ENCODE measurements at places on chromosomes 1 and 21.
A peak's percentile ranks its signal among the peaks of the same experiment; 100 is the strongest.

GRCh38 chr1:41242342-41243078, 404 bp upstream of the SCMH1 start:
- DNase-seq: peak; percentile 19

GRCh38 chr21:44354001-44354405, 582 bp downstream of the TRPM2 start:
- no peak for DNase-seq

- DNase-seq: no peak
These were observed 75.1 kb upstream of the NEGR1 start for GRCh38 chr1:72357411-72357810.

GRCh38 chr1:96792220-96792619, 70.6 kb downstream of the PTBP2 start:
- DNase-seq: no peak

DNA sequence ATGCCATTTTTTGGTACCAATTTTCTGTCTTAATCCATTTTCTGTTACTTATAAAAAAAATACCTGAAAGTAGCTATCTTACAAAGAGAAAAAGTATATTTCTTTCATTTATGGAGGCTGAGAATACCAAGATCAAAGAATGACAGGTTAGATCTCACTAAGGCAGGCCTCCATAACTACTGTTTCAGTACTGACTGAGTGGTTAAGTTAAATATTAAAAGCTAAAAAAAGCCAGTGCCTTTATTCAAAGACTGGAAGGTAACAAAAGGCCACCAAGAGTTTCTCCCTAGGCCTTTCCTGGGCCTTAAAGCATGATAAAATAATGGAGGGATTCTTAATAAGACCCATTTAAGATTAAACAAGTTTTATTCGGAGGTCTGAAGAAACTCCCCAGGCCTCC, 687.7 kb upstream of the ADGRL4 start:
- DNase-seq: no peak

DNA sequence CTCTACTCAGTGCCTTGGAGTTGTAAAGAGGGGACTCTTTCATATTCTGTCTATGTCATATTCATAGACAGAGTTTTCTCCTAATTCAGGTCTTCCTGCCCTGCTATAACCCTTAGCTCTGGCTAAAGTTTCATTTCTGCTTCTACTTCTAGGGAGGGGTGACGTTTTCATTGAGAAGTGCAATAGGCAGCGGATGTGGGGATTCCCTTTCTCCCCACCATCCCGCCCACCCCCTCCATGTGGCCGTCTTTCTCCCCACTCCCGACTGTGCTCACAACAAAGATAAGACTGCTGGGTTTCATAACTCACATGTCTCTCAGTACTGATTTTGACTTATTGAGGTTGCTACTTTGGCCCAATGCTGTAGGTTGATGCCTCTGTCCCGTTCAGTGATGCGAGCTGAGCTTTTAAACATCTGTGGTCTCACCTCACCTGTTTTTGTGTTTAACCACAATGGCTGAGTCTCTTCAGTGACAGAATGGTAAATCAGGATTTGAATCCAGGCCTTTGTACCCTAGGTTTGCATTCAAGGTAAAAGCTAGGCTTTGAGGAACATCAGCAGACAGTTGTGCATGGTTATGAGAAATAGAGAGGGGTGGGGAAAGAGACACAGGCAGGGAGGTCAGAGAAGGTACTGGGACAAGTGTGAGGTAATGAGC, 7.8 kb upstream of the KIF14 start:
- peak; percentile 42 for DNase-seq

GRCh38 chr1:162383091-162383490, 1.6 kb downstream of the C1orf226 start:
- DNase-seq: no peak

DNA sequence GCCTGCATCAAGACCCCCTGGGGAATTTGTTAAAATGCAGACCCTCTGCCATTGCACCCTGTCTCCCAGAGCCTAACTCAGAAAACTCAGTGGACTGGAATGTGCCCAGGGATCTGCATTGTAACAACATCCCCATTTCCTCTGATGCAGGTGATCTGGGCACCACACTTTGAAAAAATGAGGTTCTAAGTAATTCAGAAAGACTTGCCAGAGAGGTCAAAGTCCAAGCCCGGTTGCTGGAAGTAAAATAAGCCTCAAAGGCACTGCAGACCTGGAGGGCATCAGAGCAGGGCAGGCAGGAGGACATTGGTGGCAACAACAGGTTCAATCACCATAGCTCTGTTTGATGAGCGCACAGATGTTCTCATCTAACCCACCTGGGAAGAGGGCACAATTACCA, 90.7 kb downstream of the SYT2 start:
- DNase-seq: no peak

DNA sequence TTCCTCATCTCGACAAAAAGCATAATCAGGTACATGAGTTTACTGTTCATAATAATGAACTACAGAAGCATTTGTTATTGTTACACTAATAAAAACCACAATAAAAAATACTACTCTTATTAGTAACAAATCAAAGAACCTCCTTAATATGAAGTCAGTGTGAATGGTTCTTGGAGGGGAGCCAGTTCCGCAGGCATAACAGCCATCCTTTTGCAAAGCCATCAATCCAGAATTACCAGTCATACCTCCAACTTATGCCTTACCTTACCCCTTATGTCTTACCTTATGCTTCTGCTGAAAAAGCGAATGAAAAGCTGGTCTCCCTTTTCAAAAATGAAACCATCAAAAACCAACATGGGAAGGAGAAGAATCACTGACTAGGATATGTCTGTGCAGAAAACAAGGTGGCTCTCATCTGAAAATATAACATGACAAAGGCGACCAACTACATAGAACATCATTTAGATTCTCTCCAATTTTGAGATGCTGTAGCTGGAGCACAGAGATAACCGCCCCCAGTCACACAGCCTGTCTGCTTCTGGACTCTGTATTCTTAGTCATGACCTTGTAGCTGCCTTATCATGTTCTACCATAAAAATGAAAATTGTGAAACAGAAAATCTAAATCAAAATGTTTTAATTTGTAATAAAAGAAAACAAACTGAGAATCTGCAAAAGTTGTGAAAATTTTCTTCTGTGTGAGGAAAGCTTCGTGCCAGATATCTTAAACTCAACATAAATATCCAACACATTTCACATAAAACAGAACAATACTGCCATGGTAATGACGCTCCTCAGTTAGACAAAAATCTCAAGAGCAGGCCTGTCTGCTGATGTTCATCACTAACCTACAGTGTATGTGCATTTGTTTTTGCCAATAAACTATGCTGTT, 438.2 kb downstream of the SMYD3 start:
- DNase-seq: no peak

DNA sequence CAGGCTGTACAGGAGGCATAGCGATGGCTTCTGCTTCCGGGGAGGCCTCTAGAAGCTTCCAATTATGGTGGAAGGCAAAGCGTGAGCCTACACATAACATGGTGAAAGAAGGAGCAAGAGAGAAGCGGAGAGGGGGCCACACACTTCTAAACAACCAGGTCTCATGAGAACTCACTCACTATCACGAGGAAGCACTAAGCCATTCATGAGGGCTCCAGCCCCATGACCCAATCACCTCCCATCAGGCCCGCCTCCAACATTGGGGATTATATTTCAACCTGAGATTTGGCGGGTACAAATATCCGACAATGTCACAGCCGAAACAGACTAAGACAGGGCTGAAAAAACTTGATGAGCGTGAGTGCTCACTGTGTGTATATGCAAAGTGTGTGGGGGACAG, 89.3 kb upstream of the CNIH3 start:
- no peak for DNase-seq

GRCh38 chr21:37700641-37701202, 215.5 kb downstream of the KCNJ6 start:
- no peak for DNase-seq

GRCh38 chr21:46205766-46206162, 21.5 kb upstream of the SPATC1L start:
- no peak for DNase-seq

DNA sequence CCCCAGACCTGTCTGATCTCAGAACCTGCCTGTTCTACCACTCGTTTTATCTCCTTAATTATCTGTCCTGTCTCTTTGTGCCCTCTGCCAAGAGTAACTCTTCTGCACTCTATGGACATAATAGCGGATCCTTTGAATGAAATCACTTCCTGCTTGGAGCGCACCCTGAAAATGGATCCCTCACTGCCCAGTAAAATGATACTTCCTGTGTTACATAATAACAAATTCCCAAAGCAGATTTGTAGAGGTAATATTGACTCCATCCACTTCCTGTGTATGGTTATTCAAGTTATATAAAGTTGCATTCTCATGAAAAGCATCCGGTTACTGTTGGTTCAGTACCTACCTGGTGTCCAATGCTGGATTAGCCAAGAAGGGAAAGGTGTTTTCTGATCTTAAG, 246.0 kb downstream of the TRABD2B start:
- DNase-seq: no peak

DNA sequence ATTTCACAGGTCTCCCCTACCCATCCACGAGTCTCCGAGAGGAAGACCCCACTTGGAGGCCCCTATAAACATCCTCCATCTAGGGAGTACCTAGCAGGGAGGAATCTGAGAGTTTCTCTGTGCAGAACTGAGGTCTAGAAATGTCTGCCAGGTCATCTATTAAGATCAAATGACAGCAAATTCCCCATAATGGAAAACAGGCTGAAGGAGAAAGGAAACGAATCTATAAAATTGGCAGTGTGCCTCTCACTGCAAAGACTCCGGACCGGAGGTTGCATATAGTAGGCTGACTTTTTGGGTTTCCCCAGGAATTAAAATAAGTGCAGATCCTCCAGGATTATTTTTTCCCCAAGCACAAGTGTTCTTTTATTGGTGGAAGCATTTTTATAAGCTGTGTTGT, 57.7 kb downstream of the NMNAT2 start:
- DNase-seq: no peak

- no peak for DNase-seq
These were observed 13.9 kb downstream of the CHIT1 start for GRCh38 chr1:203215573-203215972.

- no peak for DNase-seq
These were observed 358.9 kb upstream of the SGIP1 start for GRCh38 chr1:66175098-66175497.

- DNase-seq: peak; percentile 38
These were observed 14.8 kb upstream of the PIGM start for GRCh38 chr1:160046494-160047110.

- no peak for DNase-seq
These were observed 16.5 kb downstream of the CACNA1E start for GRCh38 chr1:181499825-181500224.

DNA sequence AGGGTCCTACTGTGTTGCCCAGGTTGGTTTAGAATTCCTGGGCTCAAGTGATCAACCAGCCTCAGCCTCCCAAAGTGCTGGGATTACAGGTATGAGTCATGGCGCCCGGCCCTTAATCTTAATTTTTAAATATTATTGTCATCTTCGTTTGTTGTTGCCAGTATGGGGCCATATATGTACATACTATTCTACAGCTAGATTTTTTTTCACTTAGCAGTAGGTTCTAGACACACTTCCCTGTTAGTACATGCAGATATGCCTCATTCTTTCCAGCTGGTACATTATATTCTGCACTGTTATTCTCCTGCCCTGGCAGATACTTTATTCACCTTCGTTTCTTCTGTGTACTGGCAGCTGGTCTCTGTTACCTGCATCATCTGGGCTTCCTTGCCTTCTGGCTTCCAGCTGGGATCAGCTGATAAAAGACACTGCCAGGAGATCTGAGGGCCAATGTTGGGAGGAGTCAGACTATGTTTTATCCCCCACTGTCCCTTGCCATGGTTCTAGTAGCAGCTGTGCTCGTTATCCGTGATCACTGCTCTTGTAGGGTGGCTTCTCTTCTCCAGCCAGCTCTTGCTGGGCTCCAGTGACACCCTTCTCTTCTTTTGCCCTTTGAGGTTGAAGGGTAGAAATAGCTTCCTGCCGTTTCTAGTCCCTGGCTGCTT, 24.7 kb downstream of the ST3GAL3 start:
- no peak for DNase-seq

- peak; percentile 52 for DNase-seq
These were observed 166.6 kb downstream of the DYRK1A start for GRCh38 chr21:37532868-37533780.

DNA sequence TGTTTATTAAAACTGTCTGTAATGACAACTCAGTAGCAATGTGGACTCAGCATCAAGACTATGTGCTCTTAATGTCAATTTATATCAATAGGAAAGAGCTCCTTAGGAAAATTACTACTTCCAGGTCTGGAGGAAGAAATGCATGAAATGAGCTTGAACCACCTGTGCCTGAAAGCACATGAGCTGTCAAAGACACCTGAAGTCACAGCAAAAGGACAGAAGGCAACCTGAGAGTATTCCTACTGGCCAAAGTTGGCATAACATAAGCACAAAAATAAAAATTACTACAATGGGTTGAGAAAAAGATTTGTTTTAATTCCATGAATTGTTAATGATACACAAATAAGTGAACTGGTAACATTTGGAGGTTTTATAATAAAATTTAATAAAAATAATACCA, 13.4 kb upstream of the KRTAP7-1 start:
- DNase-seq: no peak

DNA sequence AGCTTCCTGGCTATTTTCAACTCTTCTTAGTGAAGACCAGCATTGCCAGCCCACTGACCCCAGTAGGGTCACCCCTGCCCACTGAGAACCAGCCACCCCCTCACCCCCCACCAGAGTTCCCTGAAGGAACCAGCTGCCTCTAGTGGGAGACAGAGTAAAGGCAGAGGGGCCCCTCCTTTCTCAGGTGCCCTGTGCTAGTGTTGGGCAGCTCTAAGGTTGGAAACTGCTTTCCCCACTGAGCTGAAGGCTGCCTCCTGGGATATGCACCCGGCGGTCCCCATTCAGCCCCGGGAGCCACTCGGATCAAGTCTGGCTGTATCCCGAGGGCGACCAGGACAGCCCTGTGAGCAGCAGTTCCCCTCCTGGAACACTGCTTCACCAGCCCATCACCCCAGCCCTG, 111.0 kb downstream of the PGBD5 start:
- DNase-seq: no peak

DNA sequence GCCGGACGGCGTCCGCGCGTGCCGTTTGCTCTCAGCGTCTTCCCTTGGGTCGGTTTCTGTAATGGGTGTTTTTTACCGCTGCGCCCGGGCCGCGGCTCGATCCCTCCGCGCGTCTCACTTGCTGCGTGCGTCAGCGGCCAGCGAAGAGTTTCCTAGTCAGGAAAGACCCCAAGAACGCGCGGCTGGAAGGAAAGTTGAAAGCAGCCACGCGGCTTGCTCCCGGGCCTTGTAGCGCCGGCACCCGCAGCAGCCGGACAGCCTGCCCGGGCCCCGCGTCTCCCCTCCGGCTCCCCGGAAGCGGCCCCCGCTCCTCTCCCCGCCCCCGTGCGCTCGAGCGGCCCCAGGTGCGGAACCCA, 159.8 kb downstream of the RUNX1 start:
- peak; percentile 67 for DNase-seq

Measured in stimulated activated CD4-positive, alpha-beta T cell treated with anti-CD3 and anti-CD28 coated beads, Interleukin-1b, Interleukin-23, amount 100 ng/mL, for 48 hours (primary cell).